Progenitor cell of endocrine pancreas (in vitro differentiated cells): ENCODE measurements at places on chromosomes 16 and 17.

DNA sequence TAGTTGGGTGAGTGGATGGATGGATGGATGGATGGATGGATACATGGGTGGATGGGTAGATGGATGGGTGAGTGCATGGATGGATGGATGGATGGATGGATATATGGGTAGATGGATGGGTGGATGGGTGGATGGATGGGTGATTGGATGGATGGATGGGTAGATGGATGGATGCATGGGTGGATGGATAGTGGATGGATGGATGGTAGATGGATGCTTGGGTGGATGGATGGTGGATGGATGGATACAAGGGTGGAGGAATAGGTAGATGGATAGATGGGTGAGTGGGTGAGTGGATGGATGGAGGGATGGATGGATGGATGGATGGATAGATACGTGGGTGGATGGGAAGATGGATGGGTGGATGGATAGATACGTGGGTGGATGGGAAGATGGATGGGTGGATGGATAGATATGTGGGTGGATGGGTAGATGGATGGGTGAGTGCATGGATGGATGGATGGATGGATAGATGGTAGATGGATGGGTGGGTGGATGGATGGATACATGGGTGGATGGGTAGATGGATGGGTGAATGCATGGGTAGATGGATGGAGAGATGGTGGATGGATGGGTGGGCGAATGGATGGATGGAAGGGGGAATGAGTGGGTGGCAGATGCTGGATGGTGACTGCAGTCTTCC, 19.0 kb downstream of the ZNF469 start:
- DNase-seq = no peak

GRCh38 chr16:22071331-22071910, 20.9 kb upstream of the VWA3A start:
- no peak for DNase-seq

GRCh38 chr16:30875871-30876801, 17.7 kb downstream of the BCL7C start:
- no peak for DNase-seq

- no peak for DNase-seq
These were observed 174.2 kb downstream of the IRF8 start for GRCh38 chr16:86073103-86073625.

GRCh38 chr16:86608301-86608747, 30.0 kb downstream of the FOXL1 start:
- no peak for DNase-seq

GRCh38 chr17:59764292-59764741, 56.9 kb downstream of the VMP1 start:
- DNase-seq = no peak

GRCh38 chr16:81455006-81455405, 10.4 kb downstream of the CMIP start:
- no peak for DNase-seq

DNA sequence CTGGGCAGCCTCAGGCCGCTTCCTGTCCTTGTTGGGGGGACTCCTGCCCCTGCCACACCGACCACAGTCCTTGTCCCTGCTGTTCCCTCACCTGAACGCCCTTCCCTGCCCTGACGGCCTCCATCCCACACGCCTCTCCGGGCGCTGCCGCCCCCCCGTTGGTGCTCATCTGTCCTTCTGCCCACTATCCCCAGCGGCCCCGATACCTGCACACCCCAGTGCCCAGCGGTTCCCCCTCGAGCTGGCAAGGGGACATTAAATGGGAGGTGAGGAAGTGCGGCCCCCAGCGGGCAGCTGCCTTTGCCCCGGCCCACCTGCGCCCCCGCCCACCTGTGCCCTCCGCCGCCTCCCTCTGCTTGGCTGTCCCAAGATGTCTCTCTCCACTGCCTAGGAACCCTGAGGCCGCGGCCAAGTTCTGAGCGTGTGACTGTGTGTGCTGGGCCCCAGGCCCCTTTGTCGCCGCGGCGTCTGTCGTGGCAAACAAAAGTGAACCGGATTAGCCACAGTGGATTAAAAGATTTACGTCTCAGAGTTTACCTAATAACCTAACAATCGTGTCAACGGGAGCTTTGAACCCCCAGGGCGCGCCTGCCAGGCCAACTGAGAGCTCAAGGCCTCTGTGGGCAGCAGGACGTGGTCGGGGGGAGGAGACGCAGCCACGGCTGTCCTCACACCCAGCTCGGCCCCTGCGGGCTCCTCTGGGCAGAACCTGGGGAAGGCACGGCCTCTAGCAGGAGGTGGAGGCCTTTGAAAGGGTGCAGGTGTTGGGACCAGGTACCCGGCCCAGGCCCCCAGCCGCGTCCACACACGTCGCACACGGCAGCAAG, 7.6 kb upstream of the AXIN1 start:
- no peak for DNase-seq

- DNase-seq = no peak
These were observed 1144.4 kb upstream of the GOT2 start for GRCh38 chr16:59878479-59878878.

- DNase-seq = no peak
These were observed 25.8 kb downstream of the NACA2 start for GRCh38 chr17:61565213-61565612.

DNA sequence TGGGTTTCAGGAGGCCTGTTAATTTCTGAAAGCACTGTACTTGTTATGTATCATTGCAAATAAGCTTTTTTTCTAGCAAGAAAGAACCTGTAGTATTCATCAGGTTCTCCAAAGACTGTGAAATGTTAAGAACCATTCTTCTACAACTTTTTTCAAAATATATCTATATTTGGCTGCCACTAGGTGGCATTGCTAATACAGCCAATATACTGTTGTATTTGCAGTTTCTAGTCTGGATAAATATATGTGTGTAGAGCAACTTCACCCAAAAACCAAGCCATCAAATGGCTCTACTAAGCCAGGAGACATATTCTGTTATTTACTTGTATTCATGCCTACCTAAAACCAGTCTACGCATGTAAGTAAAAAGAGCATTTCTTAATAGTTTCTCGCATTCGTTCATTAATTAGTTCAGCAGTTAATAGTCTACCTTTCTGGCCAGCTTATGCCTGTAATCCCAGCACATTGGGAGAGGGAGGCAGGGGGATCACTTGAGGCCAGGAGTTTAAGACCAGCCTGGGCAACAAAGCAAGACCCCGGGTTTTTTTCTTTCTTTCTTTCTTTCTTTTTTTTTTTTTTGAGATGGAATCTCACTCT, 39.5 kb downstream of the VMP1 start:
- DNase-seq = no peak

- no peak for DNase-seq
These were observed 20.1 kb upstream of the IRF8 start for GRCh38 chr16:85878875-85879274.

DNA sequence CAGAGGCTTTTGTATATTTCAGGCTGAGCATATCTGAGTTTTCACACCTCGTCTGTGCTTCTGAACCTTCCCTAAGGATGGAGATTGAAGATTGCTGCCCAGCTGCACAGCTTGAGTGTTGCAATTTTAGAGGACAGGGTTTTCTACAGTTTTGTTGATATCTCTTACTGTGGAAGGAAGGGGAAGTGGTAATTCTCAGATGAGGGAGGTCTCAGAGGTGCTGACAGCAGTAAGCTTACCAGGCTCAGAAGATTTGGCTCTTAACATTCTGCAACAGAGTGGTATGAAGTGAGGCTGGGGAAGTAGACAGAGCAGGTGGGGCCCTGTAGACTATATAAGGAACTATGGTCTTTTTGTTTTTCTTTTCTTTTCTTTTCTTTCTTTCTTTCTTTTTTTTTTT, 45.8 kb upstream of the ARHGAP17 start:
- DNase-seq = no peak

- peak; percentile 24 for DNase-seq
These were observed 86.3 kb downstream of the SPECC1 start for GRCh38 chr17:20095336-20096080.

DNA sequence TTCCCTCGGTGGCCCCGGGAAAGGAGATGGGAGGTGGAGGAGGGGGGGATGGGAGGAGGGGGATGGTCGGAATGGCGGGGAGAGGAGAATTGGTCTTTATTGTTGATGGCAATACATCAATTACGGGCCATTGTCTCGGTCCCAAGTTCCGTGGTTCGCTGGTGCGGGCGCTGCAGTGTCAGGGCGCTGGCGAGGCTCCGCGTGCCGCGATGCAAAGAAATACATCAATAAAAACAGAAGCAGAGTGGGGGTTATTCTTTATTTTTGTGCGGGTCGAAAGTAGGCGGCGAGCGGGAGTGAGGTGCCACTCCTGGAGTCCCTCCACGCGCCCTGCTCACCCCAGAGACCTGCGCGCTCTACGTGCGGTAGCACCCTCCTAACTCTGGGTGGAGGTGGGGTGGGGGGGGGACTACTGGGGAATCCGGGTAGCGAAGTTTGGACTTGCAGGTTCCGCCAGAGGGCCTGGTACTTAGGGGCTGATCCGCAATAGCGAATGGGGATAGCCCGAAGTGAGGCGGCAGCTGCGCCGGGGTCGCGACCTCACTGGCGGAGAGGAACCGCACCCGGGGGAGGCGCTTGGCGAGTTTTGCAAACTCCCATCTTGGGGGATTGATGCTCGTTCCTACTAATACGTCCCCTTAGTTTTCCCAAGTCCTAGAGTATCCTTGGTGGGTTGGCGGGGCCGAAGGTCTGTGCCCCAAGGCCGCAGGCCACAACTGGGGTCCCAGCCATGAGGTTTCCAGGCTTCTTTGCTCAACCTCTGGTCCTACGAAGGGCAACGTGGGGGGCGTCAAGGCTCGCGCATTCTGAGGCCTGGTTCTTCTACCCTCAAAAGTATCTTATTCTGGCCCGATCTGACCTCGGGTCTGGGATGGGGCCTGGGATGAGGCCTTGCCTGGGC, 3.5 kb upstream of the SALL1 start:
- DNase-seq = no peak

DNA sequence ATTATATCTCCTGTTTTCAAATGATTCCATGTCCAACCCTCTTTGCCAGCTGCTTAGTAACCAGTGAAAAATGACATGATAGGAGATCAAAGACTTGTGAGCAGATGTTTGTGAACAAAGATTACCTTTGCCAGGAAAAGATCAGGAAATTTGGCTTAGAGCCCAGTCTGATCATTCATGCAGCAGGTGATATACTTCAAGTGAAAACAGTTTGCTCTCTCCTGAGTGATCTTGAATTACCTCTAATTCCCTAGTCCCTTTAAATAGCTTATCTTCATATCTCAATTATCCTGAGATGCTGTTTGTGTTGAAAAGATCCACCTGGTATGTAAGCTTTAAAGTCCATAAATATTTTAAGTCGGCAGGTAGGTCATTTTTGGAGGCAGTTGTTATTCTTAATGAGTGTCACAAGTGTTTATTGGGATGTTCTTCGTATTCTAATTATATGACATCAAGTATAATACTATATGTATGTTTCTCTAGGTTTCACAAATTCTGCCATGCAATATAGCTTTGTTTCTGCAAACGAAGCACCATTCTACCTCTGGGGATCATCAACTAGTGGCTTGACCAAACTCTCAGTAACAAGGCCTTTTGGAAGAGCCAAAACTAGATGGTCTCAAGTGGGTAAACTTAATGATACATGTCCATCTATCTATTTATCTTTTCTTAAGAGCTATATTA, 13.2 kb upstream of the VPS35L start:
- no peak for DNase-seq

GRCh38 chr17:69695646-69696045, 281.1 kb downstream of the MAP2K6 start:
- DNase-seq = no peak

DNA sequence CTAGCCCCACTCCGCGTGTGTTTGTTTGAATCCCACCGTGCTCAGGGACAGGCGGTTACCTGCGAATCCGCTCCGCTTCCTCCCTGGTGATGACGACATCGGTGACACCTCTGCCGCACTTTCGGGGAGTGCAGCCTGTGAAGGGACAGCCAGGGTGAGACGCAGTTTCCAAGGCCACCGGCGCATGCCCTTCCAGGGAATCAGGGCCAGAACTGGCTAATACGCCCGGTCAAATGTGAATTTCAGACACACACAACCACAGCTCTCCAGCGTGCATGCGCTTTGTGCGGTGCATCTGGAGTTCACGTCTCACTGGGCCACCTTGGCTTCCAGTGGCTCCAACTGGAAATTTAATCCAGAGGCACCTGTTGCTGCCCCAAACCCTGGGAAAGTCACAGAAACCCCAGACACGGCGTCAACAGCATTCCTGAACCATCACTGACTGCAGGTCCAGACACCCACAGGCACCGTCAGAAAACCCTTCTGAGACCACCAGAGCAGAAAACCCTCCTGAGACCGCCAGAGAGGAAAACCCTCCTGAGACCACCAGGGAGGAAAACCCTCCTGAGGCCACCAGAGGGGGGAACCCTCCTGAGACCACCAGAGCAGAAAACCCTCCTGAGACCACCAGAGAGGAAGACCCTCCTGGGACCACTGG, 6.6 kb upstream of the HEXD start:
- DNase-seq = no peak
